ENCODE measurements at places on chromosomes 5 and 9.

DNA sequence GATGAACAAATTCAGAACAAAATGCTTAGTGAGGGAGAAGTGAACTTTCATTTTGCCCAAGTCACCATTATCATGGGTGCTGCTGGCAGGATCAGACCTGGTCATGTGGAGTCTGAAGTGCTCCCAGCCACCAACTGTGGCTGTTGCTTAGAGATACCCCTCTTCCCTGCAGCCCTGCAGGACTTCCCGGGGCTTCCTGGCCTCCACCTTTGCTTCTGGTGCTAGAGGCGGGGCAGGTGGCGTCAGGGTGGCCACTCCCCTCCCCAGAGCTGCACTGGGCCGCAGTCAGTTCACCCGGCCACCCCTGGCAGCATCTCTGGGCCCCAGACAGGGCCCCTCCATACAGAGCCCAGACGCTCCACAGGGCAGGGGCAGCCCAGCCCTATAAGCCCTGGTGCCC, 30.0 kb upstream of the SLC12A7 start:
- DNase-seq = peak; percentile 6

DNA sequence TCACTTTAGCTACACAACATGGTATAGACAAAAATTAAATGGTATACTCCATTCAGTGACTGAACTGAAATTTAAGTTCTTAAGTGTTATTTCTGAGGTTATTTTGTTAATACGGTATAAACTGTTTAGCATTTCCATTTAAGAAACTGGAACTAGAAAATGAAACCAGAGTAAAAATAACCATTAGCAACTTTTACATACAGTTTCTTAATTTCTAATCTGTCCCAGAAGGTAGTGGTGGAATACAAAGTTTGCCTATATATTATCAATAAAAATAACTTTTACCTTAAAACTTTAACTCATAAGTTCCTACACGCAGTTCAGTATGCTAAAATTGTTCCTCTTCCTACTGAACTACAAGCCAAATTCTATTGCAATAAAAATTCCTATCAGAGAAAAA, 10.3 kb downstream of the GOLPH3 start:
- DNase-seq = no peak

DNA sequence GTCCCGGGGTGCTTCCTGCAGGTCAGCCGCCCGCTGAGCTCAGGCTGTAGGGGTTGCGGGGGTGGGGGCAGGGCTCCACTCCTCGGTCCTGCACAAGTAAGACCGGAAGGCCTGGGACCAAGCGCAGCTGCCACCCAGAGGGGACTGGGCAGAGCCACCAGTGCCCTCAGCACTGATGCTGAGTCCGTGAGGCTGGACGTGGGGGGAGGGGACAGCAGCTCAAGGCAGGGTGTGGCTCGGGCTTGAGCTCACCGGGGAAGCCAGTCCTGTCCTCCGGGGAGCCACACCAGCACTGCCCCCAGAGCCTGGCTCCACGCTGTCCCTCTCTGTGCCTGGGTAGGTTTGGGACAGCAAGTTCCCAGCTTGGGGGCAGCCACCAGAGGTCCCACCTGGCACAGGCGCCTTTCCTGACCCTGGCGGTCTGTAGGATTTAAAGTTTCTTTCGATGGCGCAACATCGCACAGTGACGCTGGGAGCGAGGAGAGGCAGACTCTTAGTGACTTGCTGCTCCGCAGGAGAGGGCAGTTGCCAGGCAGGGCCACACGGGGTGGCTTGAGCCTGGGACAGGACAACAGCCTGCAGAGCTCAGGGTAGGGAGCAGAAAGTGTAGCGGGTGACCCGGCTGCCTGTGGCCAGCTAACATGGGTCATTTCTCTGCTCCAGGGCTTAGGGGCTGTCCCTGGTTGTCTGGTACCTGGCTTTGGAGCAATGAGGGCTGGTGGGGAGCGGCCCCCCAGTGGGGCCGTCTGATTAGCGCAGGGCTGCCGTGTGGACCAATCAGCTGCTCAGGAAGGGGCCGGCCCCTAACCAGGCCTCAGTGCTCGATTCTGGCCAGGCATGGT, 5.7 kb downstream of the LCN1 start:
- DNase-seq = no peak

DNA sequence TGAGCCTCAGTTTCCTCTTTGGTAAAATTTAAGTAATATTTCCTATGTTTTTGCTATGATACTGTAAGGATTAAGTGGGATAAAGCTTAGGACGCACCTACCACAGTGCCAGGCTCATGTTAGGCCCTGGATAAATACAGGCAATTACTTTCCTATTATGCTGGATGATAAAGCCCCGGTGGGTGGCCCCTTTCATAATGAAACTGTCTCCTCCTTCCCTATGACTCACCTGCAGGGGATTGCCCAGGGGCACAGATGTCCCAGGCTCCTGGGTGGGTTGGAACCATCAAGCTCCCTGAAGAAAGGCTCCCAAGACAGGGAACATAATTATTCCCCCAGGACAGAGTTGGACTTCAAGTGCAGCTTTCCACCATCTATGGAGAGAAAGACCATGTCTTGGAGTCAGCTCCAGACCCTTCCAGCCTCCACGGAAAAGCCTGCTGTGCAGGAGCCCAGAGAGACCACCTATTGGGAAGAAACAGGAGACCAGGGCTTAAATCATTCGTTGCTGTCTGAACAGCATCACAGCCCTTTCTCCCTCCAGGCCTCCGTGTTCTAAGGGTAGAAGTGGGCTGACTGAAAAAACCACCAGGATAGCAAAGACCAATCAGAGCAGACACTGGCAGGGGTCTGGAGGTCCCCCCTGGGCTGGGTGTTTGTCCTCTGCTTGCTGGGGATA, 43.2 kb upstream of the FOXE1 start:
- DNase-seq = no peak

GRCh38 chr9:71783120-71783523, 14.8 kb upstream of the CEMIP2 start:
- peak; percentile 48 for DNase-seq

GRCh38 chr5:172438319-172438668, 16.0 kb downstream of the SH3PXD2B start:
- DNase-seq = no peak

- no peak for DNase-seq
Observed at GRCh38 chr5:136014049-136015002, 14.5 kb upstream of the TGFBI start.

- no peak for DNase-seq
Observed at GRCh38 chr5:73419465-73420390, 28.8 kb downstream of the FOXD1 start.

GRCh38 chr5:33415811-33416354, 24.9 kb upstream of the TARS1 start:
- no peak for DNase-seq

DNA sequence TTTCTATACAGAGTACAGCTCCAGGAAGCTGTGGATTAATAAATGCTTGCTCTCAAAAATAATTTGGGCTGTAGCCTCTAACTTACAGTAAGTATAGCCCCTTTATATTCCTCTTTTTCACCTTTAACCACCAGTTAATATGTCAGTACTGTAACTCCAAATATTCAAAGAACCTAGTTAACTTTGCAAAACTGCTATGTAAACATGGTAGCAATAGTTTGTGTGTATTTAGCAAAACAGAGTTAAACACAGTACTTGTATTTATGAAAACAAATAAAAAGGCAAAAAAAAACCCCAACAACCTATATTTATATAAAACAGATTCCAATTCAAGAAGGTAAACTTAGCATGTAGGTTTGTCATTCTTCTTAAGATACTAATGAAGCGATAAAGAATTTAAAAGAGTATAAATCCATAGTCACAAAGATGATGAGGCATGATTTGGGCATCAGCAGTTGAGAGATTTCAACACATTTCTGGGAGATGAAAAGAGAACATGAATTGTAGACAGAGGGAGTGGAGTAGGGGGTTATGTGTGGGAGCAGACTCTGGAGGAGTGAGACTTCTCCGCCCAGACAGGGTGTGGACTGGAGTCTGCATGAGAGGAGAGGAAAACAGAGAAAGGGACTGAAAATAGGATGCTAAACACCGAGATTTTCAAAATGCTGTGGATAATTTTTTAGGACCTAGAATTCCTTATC, 47.0 kb upstream of the F2RL1 start:
- no peak for DNase-seq

GRCh38 chr5:67732471-67732870, 483.1 kb upstream of the PIK3R1 start:
- DNase-seq = no peak

GRCh38 chr9:107029146-107029545, 166.2 kb downstream of the ZNF462 start:
- DNase-seq = no peak

DNA sequence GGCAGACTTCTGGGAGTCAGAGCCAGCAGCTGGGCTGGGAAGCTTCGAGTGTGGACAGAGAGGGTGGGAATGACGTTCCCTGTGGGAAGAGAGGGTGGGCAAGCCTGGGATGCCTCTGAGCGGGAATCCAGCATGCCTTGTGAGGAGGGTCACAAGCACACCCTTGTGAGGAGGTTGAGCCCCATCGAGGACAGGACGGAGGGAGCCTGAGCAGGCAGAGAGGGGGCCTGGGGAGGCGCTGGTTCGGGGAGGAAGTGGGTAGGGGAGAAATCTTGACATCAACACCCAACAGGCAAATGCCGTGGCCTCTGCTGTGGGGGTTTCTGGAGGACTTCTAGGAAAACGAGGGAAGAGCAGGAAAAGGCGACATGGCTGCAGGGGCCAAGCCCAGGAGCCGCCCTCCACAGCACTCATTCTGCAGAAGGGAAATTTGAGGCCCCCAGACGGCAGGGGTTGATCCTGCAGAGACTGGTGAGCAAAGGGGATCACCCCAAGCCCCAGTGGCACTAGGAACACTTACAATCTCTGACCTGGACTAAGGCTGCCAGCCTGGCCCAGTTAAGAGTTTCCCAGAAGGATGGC, 1.1 kb upstream of the IL13 start:
- DNase-seq = no peak

GRCh38 chr5:125408448-125409233, 662.2 kb upstream of the ZNF608 start:
- DNase-seq = peak; percentile 29

- DNase-seq = no peak
Observed at GRCh38 chr5:150606476-150606875, 34.0 kb upstream of the SYNPO start.

Measured in NCI-H1105 treated with DMSO at 0.1 percent for 48 hours (cell line).